Testis (tissue), 5 donors: ENCODE measurements at places on chromosomes 3 and 15. TPM values are rescaled to one million over a fixed set of nuclear protein-coding genes. Genes with fewer than 3 reads are reported as not detected.

The RASGRF1 gene
- 3.3 TPM for polyA plus RNA-seq

The KNG1 gene
- 0.34 TPM for polyA plus RNA-seq

The ACSBG1 gene
- 12.2 TPM for polyA plus RNA-seq

The YEATS2 gene
- 19.3 TPM for polyA plus RNA-seq

The CHRFAM7A gene
- polyA plus RNA-seq: 9.3 TPM

The CFAP161 gene
- polyA plus RNA-seq: 19.7 TPM

The TAGLN3 gene
- not detected for polyA plus RNA-seq

The CAMK2N2 gene
- 0.40 TPM for polyA plus RNA-seq

The CPNE9 gene
- polyA plus RNA-seq: 1.3 TPM

The TMEM43 gene
- polyA plus RNA-seq: 43.3 TPM

The ZCWPW2 gene
- 9.5 TPM for polyA plus RNA-seq

The GHRL gene
- polyA plus RNA-seq: 1.0 TPM

The SCAANT1 gene
- 4.4 TPM for polyA plus RNA-seq

The PLOD2 gene
- polyA plus RNA-seq: 9.9 TPM

The TMEM158 gene
- polyA plus RNA-seq: 5.9 TPM

The RARB gene
- polyA plus RNA-seq: 1.5 TPM

The BMF gene
- polyA plus RNA-seq: 4.9 TPM

The PRSS50 gene
- polyA plus RNA-seq: 0.92 TPM

The DPPA2 gene
- 4.9 TPM for polyA plus RNA-seq

The PCOLCE2 gene
- 15.4 TPM for polyA plus RNA-seq

The DUOXA2 gene
- 0.36 TPM for polyA plus RNA-seq

The XYLB gene
- 1.7 TPM for polyA plus RNA-seq

The C2CD4A gene
- polyA plus RNA-seq: 0.08 TPM

The C3orf49 gene
- polyA plus RNA-seq: 0.66 TPM

The CDHR4 gene
- polyA plus RNA-seq: 11.7 TPM

The GOLGA8J gene
- polyA plus RNA-seq: 6.3 TPM

The MESP2 gene
- 1.3 TPM for polyA plus RNA-seq

The CHRM5 gene
- 1.3 TPM for polyA plus RNA-seq

The GNAT1 gene
- 2.3 TPM for polyA plus RNA-seq

The SIDT1 gene
- polyA plus RNA-seq: 5.0 TPM

The KLF15 gene
- 8.5 TPM for polyA plus RNA-seq

The RNU5B-1 gene
- polyA plus RNA-seq: not detected

The GPR62 gene
- 0.18 TPM for polyA plus RNA-seq

The FAIM gene
- polyA plus RNA-seq: 15.3 TPM

The GFM1 gene
- 48.1 TPM for polyA plus RNA-seq

The GRK7 gene
- 0.12 TPM for polyA plus RNA-seq

The TTLL13 gene
- 30.3 TPM for polyA plus RNA-seq

The CD86 gene
- polyA plus RNA-seq: 3.4 TPM

The ZNF609 gene
- 75.8 TPM for polyA plus RNA-seq

The CLDN18 gene
- polyA plus RNA-seq: 2.6 TPM

The CEMIP gene
- polyA plus RNA-seq: 7.5 TPM

The HTD2 gene
- 16.4 TPM for polyA plus RNA-seq

The TBCCD1 gene
- 43.4 TPM for polyA plus RNA-seq

The CPEB1 gene
- polyA plus RNA-seq: 60.8 TPM

The FGF7 gene
- polyA plus RNA-seq: 1.6 TPM

The COL7A1 gene
- 19.9 TPM for polyA plus RNA-seq

The SPTBN5 gene
- 1.4 TPM for polyA plus RNA-seq

The IL17RE gene
- 1.8 TPM for polyA plus RNA-seq
